Fibroblast of skin of right biceps (primary cell): ENCODE measurements at places on chromosomes 5 and 9.

- no peak for DNase-seq
These were observed 1388.3 kb upstream of the C9orf72 start for GRCh38 chr9:28961623-28962022.

GRCh38 chr9:116039893-116040292 lies 113.7 kb upstream of the PAPPA start:
- no peak for DNase-seq

- DNase-seq: no peak
These were observed 15.9 kb upstream of the WNT8A start for GRCh38 chr5:138067945-138068344.

GRCh38 chr9:120655005-120655622 lies 59.2 kb downstream of the MEGF9 start:
- peak; percentile 25 for DNase-seq

DNA sequence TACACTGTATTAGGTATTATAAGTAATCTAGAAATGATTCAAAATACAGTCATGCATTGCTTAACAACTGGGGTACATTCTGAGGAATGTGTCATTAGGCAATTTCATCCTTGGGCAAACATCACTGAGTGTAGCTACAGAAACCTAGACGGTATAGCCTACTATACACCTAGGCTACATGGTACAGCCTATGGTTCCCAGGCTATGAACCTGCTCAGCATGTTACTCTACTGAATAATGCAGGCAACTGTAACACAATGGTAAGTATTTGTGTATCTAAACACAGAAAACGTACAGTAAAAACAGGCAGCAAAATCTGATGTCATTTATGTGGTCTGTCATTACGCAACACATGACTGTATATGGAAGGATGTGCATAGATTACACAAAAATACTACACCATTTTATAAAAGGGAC lies 96.8 kb downstream of the RAPGEF6 start:
- DNase-seq: peak; percentile 67

DNA sequence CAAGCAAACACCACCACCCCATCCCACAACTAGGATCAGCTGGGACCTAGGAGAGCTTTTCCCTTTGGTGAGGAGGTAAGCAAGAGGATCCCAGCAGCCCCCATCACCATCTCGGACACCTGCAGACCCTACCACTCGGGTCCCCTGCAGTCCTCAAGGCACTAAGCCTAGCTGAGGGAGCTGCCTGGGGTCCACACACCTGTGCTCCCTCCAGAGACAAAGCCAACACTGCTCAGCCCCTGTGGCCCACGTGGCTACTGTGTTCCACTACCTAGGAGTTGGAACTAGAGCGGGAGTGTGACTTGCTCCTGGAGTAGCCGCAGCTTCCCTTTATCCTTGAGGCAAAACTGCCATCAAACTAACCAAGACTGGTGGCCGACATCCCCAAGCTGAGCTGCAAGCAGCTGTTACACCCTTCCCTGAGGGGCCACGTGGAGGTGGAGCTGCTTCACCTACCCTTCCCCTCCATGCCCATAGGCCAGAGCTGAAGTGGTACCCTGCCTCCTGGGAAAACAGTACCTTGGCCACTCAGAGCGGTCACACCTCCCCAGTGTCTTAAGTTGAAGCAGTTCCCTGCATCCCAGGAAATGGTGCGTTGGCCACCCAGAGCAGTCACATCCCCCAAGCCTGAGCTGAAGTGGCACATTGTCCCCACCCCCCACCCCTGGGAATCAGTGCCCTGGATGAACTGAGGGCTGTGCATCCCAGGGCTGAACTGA lies 205.5 kb downstream of the CACNA1B start:
- no peak for DNase-seq

DNA sequence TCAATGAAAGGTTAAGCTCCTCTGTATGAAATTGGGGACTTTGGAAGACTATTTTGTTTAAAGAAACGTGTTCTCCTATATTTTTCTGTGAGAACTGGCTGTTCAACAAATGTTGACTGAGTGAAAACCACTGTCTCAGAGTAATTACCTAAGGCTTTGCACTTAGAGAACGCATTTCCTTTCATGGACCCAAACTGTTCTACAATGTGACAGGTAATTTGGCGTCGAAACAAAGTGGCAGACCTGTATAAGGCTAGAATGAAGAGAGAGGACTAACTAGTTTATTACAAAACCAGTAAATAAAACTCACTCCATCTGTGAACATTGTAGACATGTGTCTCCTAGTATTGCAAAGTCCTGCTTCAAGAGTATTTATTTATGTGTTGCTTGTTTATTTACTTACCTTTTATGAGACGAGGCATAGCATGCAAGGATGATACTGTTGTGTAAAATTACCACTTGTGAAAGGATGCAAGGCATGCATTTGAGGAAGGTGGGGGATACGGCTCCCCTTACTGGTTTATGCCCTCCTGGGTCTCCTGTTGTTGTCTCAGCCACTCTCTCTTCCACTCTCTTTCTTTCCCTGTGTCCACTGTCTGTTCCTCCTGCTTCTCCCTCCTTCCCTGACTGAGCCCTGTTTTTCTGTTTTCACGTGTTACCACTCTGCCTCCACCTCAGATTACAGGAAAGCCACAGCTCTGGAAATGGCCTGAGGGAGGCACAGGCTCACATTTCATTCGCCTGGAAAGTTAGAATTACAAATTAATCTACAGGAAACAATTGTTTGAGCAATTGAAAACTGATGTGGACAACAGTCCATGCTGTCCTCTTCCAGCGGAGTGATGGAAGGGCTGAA lies 444.0 kb upstream of the ZNF608 start:
- peak; percentile 35 for DNase-seq

DNA sequence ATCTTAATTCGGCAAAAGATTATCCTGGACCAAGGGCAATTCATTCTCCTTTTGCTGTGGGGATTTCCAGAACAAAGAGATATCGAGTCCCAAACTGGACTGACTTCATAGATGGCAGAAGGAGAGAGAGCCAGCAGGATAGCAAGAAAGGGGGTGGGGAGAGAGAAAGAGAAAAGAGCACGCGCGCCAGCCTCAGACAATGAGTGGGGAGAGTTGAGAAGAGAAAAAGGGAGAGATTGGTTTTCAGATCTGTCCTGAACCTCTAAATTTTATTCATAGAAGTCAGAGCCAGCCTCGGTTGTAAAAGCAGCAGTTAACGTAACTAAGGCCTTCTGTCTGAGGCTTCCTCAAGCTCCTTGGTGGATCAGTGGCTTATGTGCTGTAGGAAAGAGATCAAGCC lies 55.3 kb upstream of the ALDH1B1 start:
- no peak for DNase-seq

GRCh38 chr5:168529374-168530234 lies 499 bp downstream of the FBLL1 start:
- DNase-seq: peak; percentile 8

DNA sequence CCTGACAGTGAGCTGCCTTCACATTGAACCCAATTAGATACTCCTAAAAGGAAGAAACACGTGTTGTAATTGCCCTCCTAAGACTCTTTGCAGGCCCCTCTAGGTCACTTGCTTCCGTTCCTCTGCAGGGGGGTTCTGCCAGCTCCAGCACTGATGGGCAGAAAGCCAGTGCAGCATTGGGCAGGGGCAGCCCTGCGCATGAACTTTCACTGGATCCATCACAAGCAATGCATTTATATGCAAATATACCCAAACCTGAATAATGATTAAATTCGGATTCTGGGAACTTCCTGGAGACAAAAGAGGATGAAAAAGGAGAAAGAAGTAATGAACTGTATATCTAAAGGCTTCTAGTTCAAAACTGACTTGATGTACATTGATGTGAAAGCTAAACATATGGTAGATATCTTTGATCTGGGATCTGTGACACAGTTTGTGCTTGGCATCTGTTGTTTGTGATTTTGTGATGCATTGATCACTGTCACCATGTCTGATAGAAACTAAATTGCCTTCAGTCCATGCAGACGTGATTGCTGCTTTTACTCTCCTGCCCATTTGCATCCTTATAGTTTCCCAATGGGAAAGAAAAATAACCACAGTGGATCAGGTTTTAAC lies 313.4 kb downstream of the DEPDC1B start:
- no peak for DNase-seq

GRCh38 chr5:150119421-150120061 lies 33.2 kb upstream of the CSF1R start:
- no peak for DNase-seq

DNA sequence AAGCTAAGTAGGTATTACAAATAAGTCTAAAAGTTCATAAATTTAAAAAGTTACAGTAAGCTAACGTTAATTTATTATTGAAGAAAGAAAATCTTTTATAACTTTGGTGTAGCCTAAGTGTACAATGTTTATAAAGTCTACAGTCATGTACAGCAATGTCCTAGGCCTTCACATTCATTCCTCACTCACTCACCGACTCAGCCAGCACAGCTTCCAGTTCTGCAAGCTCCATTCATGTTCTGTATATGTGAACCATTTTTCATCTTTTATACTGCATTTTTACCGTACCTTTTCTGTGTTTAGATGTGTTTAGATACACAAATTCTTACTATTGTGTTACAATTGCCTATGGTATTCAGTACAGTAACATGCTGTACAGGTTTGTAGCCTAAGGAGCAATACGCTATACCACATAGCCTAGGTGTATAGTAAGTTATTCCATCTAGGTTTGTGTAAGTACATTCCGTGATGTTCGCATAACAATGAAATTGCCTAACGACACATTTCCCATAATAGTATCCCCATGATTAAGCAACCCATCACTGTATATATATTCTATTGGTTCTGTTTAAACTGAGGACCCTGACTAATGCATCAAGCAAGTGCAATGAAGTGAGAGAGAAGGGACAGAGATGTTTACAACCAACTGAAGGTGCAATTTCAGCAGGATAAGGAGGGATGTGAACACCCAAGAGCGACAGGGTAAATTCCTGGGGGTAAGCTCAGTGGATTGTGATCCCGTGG lies 88.9 kb upstream of the TRIO start:
- DNase-seq: no peak

DNA sequence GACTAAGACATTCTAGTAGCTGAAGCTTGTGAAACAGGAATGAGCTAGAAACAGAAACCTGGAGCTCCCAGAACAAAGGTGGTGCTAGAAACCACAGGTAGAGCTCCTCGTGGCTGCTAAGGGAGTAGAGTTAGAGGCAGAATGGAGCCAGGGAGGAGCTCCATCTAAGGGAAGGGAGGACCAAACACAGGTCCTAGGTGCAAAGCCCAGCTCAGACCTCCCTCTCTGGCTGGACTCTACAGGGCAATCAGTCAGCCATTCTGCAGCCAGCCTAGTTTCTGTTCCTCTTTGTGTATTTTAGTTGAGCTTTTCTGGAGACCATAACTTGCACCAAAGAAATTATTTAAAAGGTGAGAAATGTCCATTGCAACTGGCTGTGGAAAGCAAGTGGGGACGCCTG lies 70.4 kb downstream of the CRB2 start:
- DNase-seq: no peak

DNA sequence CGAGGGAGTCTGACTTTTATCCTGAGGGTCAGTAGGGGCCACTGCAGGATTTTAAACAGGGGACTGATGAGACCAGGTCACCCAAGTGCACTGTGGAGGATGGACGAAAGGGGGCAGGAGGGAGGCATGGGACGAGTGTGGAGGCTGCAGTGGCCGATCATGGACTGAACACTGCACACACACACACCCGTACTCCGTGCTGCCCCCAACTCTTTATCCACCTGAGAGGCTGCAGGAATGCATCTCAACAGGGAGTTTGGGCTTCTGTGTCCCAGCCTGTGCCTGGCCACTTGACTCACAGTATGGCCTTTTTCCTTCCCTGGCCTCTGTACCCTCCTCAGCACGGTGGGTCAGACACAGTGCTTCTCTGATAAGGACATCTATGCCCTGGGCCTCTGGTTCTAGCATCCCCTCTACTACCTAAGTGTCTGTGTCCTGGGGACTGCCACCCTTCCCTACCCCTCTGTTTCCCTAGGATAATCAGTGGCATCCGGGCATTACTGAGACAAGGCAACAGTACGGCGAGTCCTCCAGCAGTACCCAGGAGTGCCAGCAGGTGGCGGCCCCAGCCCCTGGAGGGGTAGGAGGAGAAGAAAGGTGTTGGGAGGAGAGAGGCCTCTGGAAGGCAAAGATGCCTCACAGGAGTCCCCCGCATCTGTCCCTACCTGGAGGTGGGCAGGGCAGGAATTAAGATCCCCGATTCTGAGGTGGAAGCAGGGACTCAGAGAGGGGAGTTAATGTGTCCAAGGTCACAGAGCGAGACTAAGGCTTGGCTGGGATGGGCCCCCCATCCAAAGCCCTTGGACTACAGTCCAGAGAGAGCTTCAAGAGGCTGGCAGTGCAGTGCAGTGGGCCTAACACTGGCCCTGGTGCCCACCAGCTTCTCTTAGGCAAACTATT lies 5.1 kb upstream of the CDX1 start:
- peak; percentile 72 for DNase-seq

DNA sequence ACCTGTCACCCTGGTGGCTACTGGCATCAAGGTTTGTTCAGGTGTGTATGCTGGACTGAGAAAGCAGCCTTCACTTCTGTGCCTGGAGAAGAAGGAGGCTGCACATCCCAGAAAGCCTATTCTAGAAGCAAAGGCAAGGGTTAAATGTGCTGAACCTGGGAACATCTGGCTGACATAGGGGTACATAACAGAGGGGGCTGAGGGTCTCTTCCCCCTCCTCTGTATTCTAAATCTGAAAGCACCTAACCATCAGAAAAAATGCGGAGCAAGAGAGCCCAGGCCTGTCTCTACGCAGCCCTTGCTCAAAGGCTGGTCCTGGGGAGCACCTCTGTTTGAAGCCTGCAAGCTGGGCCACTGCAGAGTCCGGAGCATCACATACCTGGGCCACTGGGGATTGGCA lies 53.2 kb upstream of the FSTL4 start:
- no peak for DNase-seq

DNA sequence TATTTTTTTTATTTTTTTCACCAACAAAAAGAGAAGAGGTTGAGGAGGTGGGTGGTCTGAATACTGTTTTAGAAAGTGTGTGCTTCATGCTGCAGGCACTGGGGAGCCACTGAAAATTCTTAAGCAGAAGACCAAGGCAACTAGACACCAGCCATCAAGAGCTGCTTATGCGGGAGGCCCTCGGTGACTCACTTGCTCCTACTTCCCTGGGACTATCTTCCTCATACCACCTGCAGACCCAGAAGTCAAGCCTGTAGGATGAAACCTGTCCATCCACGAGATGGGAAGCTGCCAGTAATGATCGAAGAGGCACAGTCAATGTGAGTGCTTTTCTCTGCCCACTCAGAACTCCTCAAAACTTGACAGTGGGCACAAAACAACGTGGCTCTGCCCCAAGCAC lies 125.8 kb upstream of the SLC44A1 start:
- no peak for DNase-seq

DNA sequence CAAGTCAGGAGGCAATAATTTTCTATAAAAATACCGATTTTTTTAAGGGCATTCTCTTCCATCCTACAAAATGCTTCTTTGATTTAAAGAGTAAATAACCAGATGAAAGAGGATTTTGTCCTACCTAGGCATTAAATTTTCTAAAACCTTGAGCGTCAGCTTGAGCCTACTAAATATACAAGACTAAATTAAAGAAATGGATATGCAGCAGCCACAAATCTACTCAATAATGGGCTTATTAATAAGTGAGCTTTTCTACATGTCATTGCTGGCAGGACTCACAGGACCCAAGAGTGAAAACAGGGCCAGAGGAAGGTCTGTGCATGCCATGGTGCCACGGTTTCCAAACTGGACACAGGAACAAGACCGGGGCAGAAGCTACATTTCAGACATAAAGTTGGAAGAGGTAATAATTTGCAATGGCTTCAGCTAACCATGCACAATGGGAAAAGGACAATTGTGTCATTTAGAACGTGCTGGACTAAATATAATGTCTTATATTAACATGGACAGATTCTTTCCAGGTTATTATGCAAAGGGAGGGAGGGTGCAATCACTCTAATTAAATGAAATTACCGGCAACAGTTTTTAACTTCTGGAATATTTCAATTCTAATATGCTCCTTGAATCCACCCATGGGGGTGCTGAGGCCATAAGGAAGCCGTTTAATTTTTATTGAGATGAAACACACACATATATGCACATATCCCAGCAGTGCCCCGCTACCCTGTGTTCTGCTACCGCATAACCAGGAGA lies 5.2 kb downstream of the WHRN start:
- no peak for DNase-seq
